ENCODE measurements at places on chromosomes 13 and 19. TPM values are rescaled to one million over a fixed set of nuclear protein-coding genes. Genes with fewer than 3 reads are reported as not detected.

GRCh38 chr13:99327126-99327525 lies 19.9 kb upstream of the GPR183 start:
- H3K27ac ChIP-seq = no peak overlapping the region
- no peak overlapping the region for H3K4me3 ChIP-seq
- peaks cover 50% of the 10 kb centered on the region for H3K36me3 ChIP-seq
- no peaks in the 10 kb centered on the region for H3K27me3 ChIP-seq
- DNase-seq = no peak

GRCh38 chr19:10315335-10316214 lies at the start of gene FDX2:
Gene FDX2 (minus strand): TSS chr19:10316015. CDS start chr19:10315996, 19 bp downstream.
- DNase-seq = peak; percentile 84
- peak within 1 kb of the TSS; percentile 93 for H3K4me3 ChIP-seq
- H3K27ac ChIP-seq = peak within 1 kb of the TSS; percentile 90
- no peaks in the 10 kb centered on the region for H3K27me3 ChIP-seq
- H3K36me3 ChIP-seq = peaks cover 51% of the 10 kb centered on the region

DNA sequence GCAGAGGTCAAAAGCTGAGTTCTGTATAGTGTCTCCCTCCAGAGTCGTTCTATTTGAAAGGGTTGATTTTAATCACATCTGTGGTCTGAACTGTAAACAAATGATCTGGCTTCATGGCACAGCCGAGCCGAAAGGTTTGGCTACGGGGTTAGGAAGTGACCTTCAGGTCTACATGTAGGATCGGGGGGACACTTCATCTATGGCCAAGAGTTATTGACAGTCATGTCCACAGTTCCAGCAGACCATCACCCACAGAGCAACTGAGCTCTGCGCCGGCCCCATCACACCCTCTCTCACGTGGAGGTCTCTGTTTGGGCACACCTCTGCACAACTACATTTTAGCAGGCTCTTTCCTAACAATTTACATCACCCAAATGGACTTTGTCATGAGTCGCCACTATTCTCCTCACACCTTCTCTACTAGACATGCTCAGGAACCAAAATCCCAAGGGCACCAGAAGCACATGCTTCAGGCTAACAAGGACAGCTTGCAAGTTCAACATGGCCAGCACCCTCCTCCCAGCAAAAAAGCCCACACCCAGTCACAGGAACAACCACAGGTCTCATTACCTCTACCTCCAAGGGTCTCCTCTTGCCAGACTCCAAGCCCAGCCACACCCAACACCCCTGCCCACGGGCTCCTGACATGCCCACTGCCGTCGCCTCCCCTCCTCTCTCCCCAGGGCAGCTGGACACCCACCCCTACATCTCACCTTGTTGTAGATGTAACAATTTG lies 36.1 kb upstream of the EPHX3 start:
- DNase-seq = no peak
- H3K36me3 ChIP-seq = peaks cover 92% of the 10 kb centered on the region
- peak overlapping the region; percentile 35 for H3K27ac ChIP-seq
- no peaks in the 10 kb centered on the region for H3K27me3 ChIP-seq
- H3K4me1 ChIP-seq = peaks cover 38% of the 10 kb centered on the region
- H3K4me3 ChIP-seq = no peak overlapping the region

DNA sequence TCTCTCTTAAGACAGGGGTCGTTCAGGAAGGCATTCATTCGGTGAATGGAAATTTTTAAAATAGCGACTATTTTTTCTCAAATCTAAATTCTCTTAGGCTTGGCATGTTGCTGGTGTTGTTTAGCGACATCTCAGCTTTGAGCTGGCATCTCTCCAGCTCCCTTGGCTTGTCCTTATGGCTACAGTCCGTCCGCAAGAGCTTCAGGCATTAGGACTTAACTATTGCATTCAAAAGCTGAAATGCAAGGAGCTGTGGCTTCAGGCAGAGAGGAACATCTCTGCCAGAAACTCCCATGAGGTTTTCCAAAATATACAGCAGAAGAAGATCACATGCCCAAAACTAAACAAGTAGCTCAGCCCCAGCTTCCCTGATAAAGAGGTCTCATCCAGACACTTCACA lies 578.5 kb downstream of the EFNB2 start:
- no peaks in the 10 kb centered on the region for H3K36me3 ChIP-seq
- H3K27me3 ChIP-seq = no peaks in the 10 kb centered on the region
- H3K4me1 ChIP-seq = no peaks in the 10 kb centered on the region
- no peak overlapping the region for H3K27ac ChIP-seq
- no peak overlapping the region for H3K4me3 ChIP-seq

DNA sequence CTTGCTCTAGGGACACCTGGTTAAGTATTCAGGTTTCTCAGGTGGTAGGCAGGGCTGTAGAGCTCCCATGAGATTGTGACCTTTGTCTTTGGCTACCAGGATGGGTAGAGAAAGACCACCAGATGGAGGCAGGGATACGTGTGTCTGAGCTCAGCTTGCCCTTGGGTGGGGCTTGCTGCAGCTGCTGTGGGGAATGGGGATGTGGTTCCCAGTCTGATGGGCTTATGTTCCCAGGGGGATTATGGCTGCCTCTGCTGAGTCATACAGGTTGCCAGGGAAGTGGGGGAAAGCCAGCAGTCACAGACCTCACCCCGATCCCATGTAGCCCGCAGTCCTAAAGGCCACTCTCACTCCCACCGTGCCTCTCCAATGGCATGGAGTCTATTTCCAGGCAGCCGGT lies 659.9 kb upstream of the KLF12 start:
- no peaks in the 10 kb centered on the region for H3K36me3 ChIP-seq
- H3K4me1 ChIP-seq = no peaks in the 10 kb centered on the region
- no peak overlapping the region for H3K27ac ChIP-seq
- DNase-seq = no peak
- no peaks in the 10 kb centered on the region for H3K27me3 ChIP-seq

DNA sequence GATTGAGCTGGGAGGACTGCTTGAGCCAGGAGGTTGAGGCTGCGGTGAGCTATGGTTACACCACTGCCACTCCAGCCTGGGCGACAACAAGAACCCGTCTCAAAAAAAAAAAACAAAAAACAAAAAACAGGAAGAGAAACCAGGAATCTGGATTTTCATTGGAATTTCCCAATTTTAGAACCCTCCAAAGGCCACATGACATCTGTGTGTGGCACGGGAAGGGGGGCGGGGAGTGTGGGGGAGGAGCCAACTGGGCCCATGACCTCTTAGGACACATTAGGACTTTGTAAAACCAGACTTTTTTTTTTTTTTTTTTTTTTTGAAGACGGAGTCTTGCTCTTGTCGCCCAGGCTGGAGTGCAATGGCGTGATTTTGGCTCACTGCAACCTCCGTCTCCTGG lies 21.2 kb upstream of the MYDGF start:
- H3K27ac ChIP-seq = no peak overlapping the region
- H3K36me3 ChIP-seq = peaks cover 79% of the 10 kb centered on the region
- no peak for DNase-seq
- H3K27me3 ChIP-seq = no peaks in the 10 kb centered on the region
- peaks cover 18% of the 10 kb centered on the region for H3K4me1 ChIP-seq
- no peak overlapping the region for H3K4me3 ChIP-seq

DNA sequence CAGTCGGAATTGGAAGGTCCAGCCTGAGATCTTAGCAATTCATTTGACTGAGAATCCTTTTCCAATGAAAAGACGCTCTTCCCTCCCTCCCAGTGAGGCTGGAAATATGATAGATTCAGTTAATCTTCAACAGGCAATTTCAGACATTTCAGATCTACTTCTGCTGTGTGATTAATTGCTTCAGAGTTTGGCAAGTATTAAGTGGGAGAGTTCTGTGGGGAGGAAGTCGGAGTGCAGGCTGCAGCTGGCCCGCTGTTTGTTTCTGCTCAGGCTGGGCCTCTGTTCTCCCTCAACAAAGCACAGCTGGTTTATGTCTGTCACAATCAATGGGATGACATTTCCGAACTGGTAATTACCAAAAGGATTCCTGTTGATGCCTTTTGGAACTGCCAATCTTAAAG lies 178.2 kb downstream of the NDFIP2 start:
- no peaks in the 10 kb centered on the region for H3K36me3 ChIP-seq
- peaks cover 15% of the 10 kb centered on the region for H3K4me1 ChIP-seq
- H3K4me3 ChIP-seq = no peak overlapping the region
- H3K27ac ChIP-seq = no peak overlapping the region
- DNase-seq = no peak
- H3K27me3 ChIP-seq = no peaks in the 10 kb centered on the region

DNA sequence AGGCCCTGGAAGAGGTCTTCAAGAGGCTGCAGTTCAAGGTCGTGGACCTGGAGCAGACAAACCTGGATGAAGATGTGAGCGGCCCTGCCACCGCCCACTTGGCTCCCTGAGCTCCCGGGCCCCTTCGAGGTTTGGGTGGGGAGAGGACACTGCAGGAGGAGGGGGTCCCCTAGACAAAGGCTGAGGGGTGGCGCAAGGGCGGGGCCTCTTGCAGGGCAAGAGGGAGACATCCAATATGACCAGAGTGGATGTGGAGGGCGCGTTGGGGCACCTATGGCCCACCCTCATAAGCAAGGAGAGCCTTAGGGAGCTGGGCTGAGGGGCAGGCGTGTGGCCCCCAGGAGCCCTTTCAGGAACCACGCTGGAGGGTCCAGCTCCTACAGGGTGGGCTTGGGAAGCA lies 20.2 kb downstream of the NKPD1 start:
- no peaks in the 10 kb centered on the region for H3K27me3 ChIP-seq
- no peak overlapping the region for H3K4me3 ChIP-seq
- no peak for DNase-seq

DNA sequence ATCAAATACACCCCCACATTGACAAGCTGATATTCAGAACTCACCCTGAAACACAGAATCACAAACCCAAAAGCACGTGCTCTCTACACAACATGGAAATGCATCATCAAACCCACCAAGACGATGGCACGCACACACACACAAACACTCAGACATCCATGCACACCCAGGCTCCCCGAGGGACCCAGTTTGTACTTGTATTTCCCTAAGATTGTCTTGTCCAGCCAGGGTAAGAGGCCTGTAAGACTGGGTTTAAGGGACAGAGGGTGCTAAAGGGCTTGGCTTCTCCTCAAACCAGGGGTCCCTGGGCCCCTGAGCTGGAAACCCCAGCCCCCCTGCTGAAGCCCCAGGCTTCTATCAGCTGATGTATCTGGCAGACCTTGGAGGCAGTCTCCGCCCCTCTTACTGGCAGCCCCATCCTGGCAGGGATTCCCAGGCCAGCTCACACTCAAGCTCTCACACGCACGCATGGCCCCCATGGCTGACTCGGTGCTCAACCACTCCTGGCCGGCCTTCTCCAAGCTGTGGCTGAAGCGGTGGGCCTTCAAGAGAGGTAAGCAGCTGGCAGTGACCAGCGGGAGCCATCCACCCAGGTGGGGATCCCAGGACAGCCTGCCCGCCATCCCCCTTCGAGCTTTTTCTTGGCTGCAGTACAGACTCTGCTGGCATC lies 6.5 kb downstream of the ARHGEF18 start:
- no peak overlapping the region for H3K4me3 ChIP-seq
- H3K4me1 ChIP-seq = no peaks in the 10 kb centered on the region
- peaks cover 5% of the 10 kb centered on the region for H3K36me3 ChIP-seq
- peaks cover 21% of the 10 kb centered on the region for H3K27me3 ChIP-seq
- no peak overlapping the region for H3K27ac ChIP-seq

- H3K4me3 ChIP-seq = no peak overlapping the region
- H3K27ac ChIP-seq = no peak overlapping the region
- no peak for DNase-seq
- H3K36me3 ChIP-seq = no peaks in the 10 kb centered on the region
These were observed 66.1 kb downstream of the AKAP11 start for GRCh38 chr13:42337808-42338600.

- H3K4me1 ChIP-seq = no peaks in the 10 kb centered on the region
- H3K27ac ChIP-seq = no peak overlapping the region
- no peak overlapping the region for H3K4me3 ChIP-seq
- H3K36me3 ChIP-seq = no peaks in the 10 kb centered on the region
- no peak for DNase-seq
These were observed 1.6 kb downstream of the ADGRE3 start for GRCh38 chr19:14673088-14673487.

GRCh38 chr13:58620176-58620575 lies 988.6 kb downstream of the PCDH17 start:
- H3K4me3 ChIP-seq = no peak overlapping the region
- DNase-seq = no peak
- no peak overlapping the region for H3K27ac ChIP-seq

- no peak for DNase-seq
- no peaks in the 10 kb centered on the region for H3K4me1 ChIP-seq
- H3K27ac ChIP-seq = no peak overlapping the region
- no peaks in the 10 kb centered on the region for H3K27me3 ChIP-seq
- H3K4me3 ChIP-seq = no peak overlapping the region
These were observed 35.0 kb downstream of the B3GLCT start for GRCh38 chr13:31234729-31235128.

DNA sequence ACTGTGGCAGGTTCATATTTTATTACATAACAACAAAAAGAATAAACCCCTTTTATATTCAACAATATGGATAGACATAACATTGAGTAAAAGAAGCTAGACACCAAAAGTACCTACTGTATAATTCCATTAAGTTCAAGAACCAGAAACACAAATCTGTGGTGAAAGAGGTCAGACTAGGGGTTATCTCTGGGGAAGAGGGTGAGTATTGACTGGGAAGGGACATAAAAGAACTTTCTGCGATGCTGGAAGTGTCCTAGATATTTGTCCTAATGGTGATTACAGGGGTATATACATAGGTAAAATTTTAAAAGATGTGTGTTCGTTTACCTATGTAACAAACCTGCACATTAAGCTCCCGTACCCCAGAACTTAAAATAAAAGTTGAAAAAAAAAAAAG lies 103.0 kb downstream of the SUCLA2 start:
- H3K4me1 ChIP-seq = peaks cover 10% of the 10 kb centered on the region
- no peaks in the 10 kb centered on the region for H3K27me3 ChIP-seq
- DNase-seq = no peak

GRCh38 chr13:44498969-44499368 lies 77.2 kb downstream of the TSC22D1 start:
- H3K27ac ChIP-seq = no peak overlapping the region
- peak; percentile 43 for DNase-seq
- H3K27me3 ChIP-seq = no peaks in the 10 kb centered on the region
- H3K4me3 ChIP-seq = no peak overlapping the region

GRCh38 chr13:98942997-98943396 lies 34.9 kb downstream of the DOCK9 start:
- H3K27me3 ChIP-seq = no peaks in the 10 kb centered on the region
- H3K4me3 ChIP-seq = no peak overlapping the region
- no peak for DNase-seq
- peaks cover 22% of the 10 kb centered on the region for H3K4me1 ChIP-seq

The CD33 gene
- total RNA-seq = 0.33 TPM

The METTL21C gene
- total RNA-seq = not detected

The U2AF1L4 gene
- 32.0 TPM for total RNA-seq

The PLVAP gene
- total RNA-seq = not detected

The KLK8 gene
- total RNA-seq = not detected

The PRODH2 gene
- total RNA-seq = not detected

The CEACAM19 gene
- total RNA-seq = 25.6 TPM
